ENCODE measurements at places on chromosomes 5 and 9.
A peak's percentile ranks its signal among the peaks of the same experiment; 100 is the strongest.

DNA sequence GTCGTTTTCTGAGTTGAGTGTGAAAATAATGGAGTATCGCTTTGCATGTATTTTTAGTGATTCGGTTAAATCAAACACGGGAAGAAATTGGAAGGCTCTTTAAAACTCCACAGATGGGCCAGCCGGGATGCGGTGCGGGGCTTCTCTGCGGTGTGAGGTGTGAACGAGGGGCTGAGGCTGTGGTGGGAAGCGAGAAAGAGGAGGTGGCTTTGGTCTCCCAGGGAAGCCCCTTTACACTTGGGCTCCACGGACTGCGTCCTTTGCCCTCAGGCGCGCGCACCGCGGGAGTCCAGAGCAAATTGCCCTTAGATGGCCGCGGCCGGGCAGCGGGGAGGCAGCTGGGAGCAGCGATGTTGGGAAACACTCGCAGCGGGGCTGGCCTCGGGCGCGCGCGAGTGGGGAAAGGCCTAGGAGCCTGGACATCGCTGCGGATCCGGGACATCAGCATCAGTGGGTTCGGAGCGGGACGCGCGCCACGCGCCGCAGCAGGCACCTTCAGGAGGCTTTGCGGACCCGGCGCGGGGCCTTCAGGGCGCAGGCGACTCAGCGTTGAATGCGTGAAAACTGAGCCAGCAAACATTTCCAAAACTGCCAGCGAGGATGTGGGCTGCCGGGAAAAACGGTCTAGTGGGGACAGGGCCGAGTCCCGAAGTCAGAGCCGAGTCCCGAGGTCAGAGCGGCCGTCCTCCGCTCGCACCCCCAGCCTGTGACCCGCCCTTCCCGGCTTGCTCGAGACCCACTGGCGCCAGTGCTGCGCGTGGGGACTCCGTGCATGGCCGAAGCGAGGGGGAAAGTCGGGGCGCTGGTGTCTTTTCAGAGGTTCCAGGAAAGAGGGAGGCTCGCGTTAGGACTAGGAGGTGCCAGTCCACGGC, 6.5 kb downstream of the IRX1 start:
- DNase-seq: peak; percentile 18

DNA sequence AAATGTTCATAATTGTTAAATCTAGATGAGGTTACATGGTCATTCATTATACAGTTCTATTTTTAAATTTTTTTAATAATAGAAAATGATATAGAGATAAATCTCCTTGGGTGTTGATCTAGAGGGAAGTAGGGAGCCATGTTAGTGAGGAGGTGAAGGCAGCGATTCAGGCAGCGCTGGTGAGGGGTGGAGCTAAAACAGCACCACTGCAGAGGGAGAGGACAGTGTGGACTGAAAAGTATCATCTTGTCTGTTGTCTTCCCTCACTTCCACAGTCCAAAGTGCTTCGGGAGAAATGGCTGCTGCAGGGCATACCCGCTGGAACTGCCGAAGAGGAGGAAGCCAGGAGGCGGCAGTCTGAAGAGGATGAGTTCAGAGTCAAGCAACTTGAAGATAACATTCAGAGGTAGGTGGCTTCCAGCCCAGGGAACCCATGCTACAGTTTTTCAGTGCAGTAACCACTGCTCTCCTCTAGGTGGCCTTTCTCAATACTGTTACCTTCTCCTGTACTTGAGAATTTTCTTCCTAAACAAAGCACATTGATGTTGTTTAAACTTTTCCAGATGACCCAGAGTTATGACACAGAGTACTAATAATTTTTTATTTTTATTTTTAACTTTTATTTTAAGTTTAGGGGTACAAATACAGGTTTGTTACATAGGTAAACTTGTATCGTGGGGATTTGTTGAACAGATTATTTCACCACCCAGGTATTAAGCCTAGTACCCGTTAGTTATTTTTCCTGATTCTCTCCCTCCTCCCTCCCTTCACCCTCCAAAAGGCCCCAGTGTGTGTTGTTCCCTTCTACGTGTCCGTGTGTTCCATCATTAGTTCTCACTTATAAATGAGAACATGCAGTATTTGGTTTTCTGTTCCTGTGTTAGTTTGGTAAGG, 100.5 kb downstream of the PALM2AKAP2 start:
- DNase-seq: peak; percentile 35

GRCh38 chr9:4654084-4654483, 8.0 kb upstream of the PLPP6 start:
- DNase-seq: no peak

GRCh38 chr5:148740966-148741742, 85.3 kb upstream of the ADRB2 start:
- peak; percentile 75 for DNase-seq

DNA sequence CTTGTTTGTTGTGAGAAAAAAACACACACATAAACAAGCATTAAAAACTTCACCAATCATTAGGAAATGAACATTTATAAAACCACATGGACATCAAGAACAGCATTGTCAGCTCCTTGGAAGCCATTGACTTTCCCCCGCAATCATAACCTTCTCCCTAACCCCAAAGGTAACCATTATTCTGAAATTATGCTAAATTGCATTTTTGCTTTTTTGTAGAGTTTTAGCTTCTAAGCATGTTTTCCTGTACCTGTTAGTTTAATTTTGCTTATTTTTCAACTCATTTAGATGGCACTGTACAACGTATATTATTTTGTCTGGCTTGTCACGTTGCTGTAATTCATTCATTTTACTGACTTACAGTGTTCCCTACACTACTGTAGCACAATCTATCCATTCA, 36.8 kb downstream of the PDE6A start:
- DNase-seq: no peak

- DNase-seq: no peak
These were observed 467.5 kb downstream of the DTWD2 start for GRCh38 chr5:118520771-118521415.

DNA sequence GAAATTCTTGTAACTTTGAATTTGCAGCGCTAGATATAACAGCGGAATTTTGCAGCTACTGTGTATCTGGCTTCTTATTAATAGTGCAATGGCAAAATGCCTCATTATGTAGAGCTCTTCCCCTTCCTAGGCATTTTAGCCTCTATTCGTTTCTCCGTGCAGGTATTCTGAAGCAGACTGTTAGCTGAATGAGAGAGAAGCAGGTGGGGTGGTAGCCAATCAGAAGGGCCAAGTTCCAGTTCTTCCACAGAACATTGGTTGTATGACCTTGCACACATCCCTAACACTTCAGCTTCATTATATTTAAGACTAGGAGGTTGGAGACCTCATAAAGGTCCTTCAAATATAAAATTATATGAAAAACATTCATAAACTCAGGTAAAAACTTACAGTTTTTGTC, 1.2 kb upstream of the VPS13A start:
- no peak for DNase-seq

DNA sequence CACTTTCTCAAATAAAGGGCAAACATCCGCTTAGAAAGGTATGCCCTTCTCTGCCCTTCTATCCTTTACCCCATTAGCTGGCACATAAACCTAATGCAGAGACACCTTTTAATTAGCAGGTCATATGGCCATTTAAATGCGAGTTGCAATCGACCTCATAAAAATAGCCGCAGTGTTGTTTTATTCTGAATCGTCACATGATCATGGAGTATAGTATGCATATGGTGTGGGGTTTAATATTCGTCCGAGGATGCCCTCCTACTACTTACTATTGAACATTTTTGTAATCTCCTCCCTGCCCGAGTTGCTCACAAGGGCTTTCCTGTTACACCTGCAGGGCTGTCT, 72.0 kb downstream of the PIK3R1 start:
- DNase-seq: no peak

GRCh38 chr9:134056483-134057306, 11.1 kb downstream of the BRD3 start:
- DNase-seq: no peak

DNA sequence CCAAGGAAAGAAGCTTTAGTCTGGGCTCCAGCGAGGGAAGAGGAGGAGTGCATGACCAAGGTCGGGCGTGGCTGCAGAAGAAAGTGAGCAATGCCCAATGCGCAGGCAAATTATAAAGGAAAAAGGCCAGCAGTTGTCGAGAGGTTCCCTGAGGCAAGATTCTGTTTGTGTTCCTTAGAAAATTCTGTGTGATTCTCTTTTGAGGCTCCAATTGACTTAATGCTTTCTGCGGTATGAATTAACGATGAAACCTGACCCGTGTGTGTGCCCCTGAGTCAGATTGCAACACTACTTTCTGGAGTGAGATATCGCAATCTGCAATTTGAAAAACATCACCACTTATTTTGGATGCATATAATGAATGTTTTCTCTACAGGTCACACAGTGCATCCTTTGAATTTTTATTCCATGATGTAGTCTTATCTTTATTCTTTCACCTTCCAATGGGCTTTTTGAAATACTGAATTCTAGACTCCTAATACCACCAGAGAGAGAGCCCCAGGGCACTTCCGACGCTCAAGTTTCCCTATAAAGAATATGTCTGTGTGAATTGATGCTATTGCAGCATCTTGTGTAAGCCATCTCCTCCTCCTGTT, 117.9 kb upstream of the IL6ST start:
- DNase-seq: no peak

DNA sequence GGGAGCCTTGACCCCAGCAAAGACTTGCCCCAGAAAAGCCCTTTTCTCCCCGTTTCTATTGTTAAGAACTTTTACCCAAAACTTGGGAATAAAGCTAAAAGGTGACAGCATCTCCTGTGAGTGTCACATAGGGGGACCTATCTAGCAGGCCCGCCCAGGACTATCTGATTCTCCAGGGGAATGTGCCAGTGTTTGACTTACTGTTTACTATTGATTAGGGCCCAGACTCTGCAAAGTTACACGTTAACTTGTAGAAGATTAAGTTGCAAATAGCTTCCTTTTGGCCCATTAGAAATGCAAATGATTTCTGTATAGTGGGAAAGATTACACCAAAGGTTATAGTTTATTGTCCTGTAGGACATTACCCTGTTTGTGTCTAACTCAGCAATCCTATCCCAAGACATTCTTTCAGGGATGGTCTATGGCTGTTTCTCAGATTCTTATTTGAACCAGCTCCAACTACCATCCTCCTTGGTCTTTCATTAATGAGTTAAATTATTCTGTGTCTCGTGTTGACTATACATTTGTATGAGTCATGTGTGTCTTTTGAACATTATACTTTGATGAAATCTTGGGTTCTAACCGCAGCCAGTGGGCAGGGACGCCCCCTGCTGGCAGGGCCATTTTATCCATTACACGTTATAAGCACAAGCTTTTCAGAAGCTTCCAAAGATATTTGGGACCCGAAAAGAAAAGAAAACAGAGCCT, 60.7 kb downstream of the HRH2 start:
- DNase-seq: peak; percentile 38

GRCh38 chr5:113808956-113809355, 295.5 kb downstream of the YTHDC2 start:
- DNase-seq: no peak

DNA sequence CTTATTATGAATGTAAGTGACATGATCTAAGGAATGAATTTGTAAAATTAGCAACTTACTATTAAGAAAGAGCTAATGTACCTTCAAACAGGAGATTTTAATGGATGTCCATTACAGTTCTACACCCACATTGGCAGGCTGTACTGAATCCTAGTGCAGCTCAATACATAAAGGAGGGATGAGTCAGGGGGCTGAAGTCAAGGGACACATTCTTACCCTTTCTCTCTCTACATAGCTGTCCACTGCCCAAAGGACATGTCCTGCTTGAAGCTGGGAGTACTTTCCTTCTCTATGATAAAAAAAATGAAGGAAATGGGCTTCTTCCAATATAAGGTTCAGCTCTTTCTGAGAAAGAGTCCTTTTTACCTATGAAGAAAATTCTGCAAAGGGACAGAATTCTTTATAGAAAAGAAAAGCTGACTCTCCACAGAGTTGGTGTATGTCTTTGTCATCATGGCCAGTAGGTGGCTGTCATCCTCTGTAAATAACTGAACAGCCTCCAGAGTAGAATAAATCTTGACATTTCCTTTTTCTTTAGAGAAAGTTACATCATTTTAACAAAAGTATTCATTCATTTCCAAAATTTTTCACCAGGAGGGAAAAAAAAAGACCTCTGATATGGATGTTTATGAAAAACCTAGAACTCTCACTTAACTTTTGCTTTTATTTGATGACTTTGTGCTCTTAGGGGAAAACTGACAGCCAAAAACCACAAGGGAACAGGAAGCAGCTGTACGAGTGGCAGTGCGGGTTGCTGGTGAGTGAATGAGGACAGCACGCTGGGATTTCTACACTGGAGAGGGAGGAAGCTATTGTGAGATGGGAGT, 13.1 kb upstream of the IFNA14 start:
- DNase-seq: peak; percentile 65

GRCh38 chr5:62376064-62376463, 27.6 kb downstream of the DIMT1 start:
- peak; percentile 49 for DNase-seq

GRCh38 chr9:91659529-91660495, 236.2 kb upstream of the NFIL3 start:
- DNase-seq: peak; percentile 9

DNA sequence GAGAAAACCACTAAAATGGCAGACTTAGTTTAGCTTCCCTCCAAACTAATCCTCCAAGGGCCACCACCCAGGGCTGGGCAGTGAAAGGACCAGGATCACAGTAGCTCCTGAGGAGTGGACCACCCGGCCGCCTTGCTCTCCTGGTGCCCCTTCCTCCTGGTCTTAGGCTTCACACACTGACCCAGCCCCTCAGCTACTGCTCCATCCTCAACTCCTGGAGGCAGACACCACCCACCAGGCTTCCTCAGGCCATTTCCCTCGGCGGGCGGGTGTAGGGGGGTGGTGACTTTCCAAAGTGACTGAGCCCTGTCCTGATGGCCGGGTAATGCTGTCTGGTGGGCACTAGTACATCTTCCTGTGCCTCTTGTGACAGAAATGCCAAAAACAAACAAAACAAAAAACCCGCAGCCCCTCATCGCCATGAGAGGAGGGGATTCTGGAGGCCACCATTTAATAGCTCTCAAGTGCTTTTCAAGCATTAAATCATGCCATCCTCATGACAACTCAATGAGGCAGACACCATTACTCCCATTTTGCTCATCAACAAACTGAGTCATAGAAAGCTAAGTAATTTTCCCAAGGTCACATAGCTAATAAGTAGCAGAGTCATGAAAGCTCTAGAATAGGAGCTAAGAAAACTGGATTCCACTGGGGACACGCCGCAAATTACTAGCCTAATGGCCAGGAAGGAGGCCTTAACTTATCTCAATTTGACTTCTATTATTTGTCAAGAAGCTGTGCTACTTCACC, 91.3 kb upstream of the LRRTM2 start:
- peak; percentile 77 for DNase-seq

DNA sequence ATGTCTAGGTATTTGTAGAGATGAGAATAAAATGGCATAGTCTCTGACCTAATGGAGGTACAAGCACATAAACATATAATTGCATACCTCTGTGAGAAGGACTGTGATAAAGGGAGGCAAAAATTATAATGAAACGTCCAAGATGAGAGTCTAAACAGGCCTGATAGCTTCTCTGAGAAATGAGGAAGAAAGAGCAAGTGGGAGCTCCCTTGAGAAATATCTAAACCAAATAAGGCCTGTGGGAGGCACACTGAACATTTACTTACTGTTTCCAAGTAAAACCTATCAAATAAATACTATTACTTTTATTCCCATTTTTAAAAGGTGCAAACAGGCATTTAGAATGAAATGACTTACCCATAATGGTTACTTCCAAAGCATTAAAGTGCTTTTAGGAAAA, 125.6 kb upstream of the PAPPA start:
- DNase-seq: no peak
